ENCODE measurements at places on chromosomes 7 and 10.

GRCh38 chr7:82696631-82697030 lies 253.1 kb upstream of the CACNA2D1 start:
- no peak for DNase-seq

DNA sequence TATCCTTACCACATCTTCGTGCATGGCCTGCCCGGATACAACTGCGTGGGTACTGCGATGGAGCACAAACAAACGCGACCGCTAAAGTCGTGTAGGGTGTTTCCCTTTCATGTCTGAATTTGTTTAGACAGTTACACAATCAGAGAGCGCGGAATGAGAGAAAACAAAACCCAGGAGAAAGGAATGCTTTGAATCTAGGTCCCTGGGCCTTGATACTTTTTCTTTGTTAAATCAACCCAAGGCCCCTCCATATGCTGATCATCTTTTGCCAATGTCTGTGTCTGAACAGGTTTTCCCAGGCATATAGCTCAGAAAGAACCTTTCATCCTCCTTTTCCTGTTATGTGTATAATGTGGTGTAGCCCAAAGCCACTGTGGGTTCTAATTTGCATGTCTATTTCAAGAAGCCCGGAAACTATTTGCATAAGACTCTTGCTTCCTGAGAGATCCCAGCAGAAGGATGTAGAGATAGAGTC lies 145.8 kb downstream of the FRMD4A start:
- DNase-seq, result peak; percentile 80

DNA sequence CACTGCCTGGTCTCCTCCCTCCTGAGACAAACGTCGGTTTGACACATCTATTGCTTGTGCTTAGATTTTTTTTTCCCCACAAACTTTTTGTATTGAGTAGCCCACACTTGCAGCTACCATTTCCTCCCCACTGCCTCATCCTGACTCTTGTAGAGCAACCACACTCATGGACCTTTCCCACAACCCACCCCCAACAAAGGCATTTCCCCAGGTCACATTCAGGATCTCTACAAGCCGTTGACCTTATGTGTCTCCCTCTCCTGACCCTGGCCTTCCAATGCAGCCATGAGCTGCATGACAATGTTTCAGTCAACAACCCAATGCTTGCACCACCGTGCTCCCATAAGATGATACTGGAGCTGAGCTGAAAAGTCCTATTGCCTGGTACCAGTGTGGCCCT lies 91.9 kb upstream of the MKI67 start:
- no peak for DNase-seq

- no peak for DNase-seq
Measured at GRCh38 chr7:114715907-114716306, 206.0 kb upstream of the MDFIC start.

DNA sequence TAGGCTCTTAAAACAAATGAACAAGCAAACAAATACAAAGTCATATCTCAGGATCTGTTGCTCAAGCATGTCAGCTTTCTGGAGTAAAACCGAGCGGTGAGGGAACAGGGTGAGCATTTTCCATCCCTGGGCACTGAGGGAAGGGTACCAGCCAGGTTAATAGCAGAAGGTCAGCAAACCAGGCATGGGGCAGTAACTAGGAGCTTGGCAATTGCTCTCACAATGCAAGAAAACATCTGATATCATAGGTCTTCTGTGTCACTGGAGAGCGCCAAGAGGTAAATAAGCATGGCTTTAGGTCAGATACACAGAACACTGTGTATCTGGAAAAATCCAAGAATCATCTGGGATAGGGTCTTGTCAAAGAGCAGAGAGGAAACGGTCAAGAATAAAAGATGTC lies 521.7 kb upstream of the AUTS2 start:
- DNase-seq, result no peak

DNA sequence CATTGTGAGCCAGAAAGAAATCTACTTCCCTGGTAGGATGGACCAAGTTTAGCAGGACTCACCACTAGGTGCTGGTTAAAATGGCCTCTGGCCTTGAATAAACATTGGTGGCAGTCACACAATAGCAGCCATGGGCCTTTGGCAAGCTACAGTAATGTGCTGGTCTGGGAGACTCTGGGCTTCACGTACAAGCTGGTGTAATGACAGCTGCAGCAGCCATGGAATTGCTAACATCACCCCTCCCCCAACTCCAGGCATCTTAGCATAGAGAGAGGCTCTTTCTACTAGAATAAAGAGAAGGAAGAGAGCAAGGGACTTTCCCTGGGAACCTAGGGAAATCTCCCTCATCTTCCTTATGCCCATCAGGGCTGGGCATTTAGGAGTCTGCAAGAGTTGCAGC lies 205.1 kb upstream of the SEMA3A start:
- no peak for DNase-seq

DNA sequence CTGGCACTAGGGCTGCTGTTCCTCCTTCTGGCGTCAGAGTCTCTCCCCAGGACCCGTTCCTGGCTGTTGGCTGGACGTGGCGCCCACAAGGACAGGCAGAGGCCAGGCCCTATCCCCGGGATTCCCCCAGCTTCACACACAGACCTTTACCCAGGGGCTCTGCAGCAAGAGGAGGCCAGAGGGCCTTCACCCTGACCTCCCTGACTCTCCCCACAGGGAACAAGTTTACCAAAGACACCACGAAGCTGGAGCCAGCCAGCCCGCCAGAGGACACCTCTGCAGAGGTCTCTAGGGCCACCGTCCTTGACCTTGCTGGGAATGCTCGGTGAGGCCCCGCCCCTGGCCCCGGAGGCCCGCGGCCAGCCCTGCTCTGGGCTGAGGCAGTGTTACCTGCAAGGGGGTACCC lies 82.2 kb downstream of the GTF2IRD1 start:
- DNase-seq, result no peak

DNA sequence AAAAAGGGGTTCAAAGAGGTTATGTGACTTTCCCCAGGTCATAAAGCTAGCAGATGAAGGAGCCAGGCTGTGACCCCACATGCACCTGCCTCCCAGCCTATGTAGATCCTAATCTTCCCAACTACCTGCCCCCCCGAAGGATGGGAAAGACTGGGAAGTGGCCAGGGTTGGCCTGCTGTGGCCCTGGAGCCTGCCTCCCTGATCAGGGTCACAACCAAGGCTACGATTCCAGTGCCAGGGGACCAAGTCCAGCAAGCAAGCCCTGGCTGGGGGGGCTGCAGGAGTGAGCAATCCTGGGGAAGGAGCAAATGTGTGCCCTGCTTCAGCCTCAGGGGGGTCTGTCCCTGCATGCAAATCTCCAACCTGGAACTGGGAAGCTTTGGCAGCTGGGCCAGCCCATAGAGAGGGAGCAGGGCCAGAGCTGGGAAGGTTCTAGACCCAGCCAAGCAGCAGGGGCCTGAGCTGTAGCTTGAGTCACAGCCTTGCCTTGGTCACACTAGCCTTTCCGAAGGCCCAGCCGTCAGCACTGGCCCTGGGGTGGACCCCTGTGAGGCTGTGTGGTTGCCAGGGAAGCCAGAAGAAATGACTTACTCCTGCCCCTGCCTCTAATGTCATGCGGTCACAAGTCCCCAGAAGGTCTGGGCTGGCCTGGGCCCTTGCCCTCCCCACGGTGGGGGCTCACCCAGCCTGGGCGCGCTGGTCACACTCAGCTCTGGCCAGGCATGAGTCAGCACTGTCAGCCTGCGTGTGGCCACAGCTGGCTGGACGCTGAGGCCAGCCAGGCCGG lies 96.4 kb upstream of the ZMIZ1 start:
- no peak for DNase-seq

GRCh38 chr7:151793531-151793951 lies 83.4 kb downstream of the PRKAG2 start:
- DNase-seq, result no peak

GRCh38 chr7:43729924-43730248 lies 563 bp upstream of the COA1 start:
- DNase-seq, result no peak

- DNase-seq, result no peak
Measured at GRCh38 chr7:107742678-107743566, 1.0 kb upstream of the CBLL1 start.

- no peak for DNase-seq
Measured at GRCh38 chr7:103129702-103130549, 19.0 kb downstream of the NAPEPLD start.

DNA sequence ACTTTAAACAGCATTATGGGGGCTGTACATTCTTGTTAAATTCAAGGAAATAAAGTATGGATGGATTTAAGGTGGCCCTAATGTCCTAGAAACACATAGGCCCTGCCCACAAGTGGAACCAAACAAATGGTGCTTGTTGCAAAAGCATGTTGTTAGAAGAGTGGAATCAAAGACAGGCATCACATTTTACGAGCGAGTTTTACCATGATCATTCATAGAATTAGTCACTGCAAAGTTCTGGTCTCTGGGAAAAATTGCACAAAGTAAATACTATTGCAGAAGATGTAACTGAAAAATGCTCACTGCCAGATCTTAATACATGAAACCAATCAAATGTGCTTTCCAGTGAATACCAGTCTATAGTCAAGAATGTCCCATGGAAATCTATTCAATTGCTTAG lies 677.1 kb downstream of the PARD3 start:
- no peak for DNase-seq

DNA sequence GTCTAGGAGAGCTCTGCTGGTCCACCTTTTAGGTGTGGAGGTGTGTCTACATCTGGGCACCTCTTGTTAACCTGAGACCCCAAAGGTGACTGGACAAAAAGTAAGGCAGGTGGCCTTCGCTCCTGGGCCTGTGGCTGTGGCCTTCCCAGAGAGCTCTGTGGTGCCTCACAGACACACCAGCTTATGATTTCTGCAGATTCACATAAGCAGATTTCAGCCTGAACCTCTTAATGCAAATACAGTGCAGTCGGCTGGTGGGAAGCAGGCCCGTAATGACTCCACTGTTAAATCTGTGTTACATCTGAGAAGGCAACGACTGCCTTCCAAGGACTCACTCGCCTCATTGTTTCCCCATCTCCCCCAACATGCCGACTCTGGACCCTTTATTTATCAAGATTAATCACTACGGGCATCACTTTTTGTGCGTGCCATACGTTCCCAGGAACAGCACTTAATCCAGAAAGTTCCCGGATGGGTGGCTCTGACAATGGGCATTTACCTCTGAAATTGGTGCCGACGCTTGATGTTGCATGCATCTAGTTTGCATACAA lies 119.8 kb downstream of the EBF3 start:
- DNase-seq, result no peak

GRCh38 chr7:142176901-142177300 lies 65.4 kb downstream of the MGAM2 start:
- no peak for DNase-seq

GRCh38 chr7:7201578-7202374 lies 19.4 kb downstream of the C1GALT1 start:
- peak; percentile 45 for DNase-seq

DNA sequence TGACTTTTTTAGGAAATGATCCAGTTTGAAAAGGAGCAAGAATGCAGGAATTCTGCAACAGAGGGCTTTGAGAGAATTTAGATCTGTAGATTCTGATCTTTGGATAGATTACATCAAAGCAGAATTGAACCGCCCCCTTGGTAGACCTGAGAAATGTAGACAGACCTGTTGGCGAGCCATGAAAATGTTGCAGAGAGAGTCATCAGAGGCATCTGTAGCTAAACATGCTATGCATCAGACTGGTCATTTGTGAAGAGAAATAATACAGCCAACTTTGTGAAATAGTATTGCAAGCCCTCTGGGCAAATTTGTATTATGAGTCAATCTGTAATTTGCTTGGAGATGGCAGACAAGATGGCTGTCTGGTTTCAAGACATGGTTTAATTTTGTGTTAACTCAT lies 4.3 kb upstream of the C1GALT1 start:
- no peak for DNase-seq

DNA sequence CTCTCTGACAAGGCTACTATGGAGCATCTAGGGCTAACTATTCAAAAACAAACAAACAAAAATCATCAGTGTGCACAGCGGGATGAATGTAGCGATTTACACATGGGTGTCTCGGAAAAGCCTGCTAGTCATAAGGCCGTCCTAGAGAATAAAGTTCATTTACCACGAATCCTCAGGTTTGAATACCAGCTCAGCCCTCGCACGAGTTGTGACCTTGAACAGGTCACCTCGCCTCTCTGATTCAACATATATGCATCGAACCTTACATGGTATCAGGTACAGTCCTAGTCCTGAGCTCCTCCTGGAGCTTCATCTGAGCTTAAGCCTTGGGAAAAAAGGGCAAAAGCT lies 572 bp downstream of the ATP5MF start:
- no peak for DNase-seq

DNA sequence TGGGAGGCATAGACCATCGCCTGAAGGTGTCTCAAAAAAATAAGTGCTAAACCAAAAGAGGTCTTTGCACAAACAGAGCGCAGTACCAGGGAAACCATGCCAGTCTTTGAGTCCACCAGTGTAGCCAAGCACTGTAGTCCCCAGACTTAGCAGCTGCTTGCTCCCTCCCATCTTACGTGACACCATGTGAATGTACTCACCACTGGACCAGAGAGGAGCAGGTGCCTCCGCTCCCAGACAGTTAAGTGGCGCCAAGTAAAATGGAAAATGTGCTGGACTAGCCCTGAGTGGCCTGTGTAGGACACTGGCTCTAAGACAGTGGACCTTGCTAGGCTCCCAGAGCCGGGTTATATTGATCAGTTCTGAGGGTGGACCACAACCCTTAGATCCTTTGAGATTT lies 47.7 kb upstream of the PLEKHA1 start:
- DNase-seq, result no peak

- DNase-seq, result peak; percentile 53
Measured at GRCh38 chr7:95330204-95330960, 6.0 kb upstream of the PON1 start.

GRCh38 chr7:115749924-115750323 lies 280.6 kb downstream of the TFEC start:
- no peak for DNase-seq

- no peak for DNase-seq
Measured at GRCh38 chr7:36128448-36129047, 24.5 kb upstream of the EEPD1 start.

- DNase-seq, result no peak
Measured at GRCh38 chr10:130924138-130924819, 387.2 kb downstream of the TCERG1L start.

DNA sequence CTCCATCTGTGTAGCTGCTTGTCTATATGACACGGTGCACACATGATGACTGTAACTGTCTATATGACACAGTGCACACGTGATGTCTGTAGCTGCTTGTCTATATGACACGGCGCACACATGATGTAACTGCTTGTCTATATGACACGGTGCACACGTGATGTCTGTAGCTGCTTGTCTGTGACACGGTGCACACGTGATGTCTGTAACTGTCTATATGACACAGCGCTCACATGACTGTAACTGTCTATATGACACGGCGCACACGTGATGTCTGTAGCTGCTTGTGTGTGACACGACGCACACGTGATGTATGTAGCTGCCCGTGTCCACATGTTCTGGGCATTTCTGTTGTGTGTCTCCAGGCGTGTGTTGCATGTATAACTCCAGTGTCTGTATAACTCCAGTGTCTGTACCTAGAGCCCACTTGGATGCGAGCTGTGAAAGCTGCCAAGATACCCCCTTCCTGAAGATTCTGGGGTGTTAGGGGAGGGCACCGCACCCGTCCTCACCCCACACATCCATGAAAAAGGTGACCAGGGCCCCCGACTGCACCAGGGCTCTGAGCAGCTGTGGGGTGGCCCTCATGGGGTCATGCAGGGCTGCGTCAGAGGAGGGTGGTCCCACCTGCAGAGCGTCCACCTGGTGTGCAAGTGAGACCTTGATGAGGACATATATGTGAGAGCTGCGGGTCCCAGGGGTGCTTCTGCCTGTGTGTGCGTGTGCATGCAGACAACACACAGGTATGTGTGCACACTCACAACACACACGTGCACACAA lies 137.9 kb downstream of the ELFN1 start:
- DNase-seq, result no peak
